ENCODE measurements at places on chromosomes 2 and 18.

- no peak for DNase-seq
Observed at GRCh38 chr2:74585406-74586185, 31.1 kb downstream of the DOK1 start.

DNA sequence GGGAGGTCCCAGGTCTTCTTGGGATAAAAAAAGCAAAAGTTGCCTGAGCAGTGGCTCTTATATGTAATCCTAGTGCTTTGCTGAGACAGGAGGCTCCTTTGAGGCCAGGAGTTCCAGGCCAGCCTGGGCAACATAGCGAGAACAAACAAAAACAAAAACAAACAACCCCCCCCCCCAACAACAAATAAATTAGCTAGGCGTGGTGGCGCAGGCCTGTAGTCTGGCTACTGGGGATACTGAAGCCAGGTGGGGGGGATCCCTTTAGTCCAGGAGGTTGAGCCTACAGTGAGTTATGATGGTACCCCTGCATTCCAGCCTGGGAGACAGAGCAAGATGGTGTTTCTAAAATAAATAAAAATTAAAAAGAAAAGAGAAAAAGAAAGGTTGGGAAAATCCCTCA is 5.4 kb downstream of the GAREM2 start:
- no peak for DNase-seq

DNA sequence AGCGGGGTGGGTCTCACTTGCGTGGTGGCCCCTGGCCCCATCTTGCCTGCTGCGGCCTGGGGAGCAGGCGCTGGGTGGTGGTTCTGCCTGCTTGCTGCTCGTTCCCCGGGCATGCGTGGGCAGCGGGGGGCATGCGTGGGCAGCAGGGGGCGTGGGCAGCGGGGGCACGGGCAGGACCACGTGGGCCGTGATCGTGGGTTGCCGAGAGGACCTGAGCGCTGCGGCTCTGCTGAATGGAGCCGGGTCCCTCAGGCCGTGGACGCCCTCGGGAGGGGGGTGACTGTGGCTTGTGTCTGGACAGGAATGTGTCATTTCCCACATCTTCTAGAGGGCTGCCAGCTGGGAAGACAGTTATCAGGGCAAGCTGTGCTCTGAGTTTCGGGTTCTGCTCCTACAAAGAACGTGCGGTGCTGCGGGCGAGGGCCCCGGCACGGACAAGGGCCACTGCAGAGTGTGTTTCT is 8.3 kb upstream of the GAL3ST2 start:
- no peak for DNase-seq

- DNase-seq, result no peak
Observed at GRCh38 chr18:8957731-8958130, 144.8 kb upstream of the NDUFV2 start.

DNA sequence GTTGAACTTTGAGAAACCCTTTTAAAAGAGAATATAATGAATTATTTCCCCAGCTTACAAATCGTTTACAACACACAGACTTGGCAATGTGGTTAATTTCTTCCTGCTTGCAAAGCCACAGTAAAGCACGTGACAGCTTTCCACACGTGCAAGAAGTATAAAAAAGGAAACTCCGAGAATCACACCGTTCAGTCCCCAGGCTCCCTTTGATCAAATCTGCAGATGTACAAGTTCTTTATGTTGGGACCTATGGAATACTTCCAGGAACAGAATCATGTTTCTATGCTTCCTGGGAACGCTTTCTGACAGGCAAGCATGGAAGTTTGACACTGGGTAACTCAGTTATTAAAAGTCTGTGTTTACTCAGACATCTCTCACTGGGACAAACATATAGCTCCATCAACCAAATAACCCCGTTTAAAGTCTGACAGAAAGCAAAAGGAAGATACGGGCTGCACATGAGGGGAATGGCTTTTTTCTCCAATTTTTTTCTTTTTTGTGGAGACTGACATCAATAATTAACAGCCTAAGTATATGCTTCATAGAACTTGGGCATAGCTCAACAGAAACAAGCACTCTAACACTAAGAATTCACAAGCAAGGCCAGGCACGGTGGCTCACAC is 134.8 kb downstream of the EIPR1 start:
- no peak for DNase-seq

- no peak for DNase-seq
Observed at GRCh38 chr2:981258-981657, 30.6 kb downstream of the SNTG2 start.

DNA sequence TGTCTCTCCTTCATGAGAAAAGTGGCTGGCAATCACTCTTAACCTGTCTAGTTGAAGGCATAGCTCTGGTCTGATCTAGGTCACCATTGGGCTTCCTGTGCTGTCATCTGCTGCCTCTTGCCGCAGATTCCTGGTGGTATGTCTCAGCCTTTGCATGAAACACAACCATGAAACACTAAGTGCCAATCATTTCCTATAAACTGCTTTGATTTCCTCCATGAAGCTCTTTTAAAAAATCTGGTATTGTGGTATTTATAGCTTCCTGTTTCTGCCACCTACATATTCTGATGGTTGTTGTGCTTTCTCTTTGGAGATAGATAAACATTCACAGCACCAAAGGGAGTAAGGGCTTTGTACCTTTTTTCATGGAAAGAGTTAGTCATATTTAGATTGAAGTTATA is 120.0 kb upstream of the EPC2 start:
- no peak for DNase-seq

GRCh38 chr2:111155610-111156009 is 34.9 kb downstream of the BCL2L11 start:
- DNase-seq, result no peak

GRCh38 chr18:6405237-6406074 is 9.3 kb downstream of the L3MBTL4 start:
- DNase-seq, result no peak

GRCh38 chr2:196096982-196097745 is 28.5 kb upstream of the DNAH7 start:
- DNase-seq, result no peak

DNA sequence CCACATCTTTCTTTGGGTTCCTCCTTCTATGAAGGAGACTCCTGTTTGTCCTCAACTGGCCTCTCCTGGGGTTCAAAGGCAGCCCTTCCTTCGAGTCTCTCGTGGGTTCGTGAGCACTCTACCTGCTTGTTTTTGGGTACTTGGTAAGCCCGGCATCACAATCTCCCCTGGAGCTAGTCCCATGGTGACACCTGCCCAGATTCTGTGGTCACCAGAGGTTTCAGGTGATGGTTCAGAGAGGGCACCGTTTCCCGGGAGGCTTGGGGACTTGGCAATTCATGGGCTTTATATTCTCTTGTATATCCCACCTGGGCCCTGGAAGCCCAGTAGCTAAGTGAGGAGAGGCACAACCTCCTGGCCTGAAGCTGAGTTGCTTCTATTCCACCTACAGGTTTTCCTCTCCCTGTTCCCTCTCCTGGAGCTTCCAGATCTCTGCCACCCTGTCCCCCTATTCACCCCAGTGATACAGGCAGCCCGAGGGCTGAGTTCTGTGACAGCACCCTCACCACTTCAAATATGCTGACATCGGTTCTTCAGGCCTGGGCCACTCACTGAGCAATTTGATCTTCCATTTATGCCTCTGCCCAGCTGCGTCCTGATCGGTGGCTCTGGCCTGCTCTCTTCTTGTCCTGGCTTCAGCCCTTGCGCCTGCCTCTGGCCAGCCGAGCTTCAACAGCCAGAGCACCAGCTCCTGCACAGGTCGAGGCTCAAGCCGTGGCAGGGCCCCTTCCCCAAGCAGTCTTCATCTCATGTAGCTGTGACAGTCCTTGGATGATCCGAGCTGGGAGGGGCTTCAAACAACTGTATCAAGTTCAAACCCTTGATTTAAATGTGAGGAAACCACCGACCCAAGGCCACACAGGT is 91.5 kb downstream of the MSH2 start:
- DNase-seq, result no peak

- no peak for DNase-seq
Observed at GRCh38 chr2:182980115-182980514, 58.1 kb downstream of the NCKAP1 start.

GRCh38 chr2:99765731-99766318 is 276.0 kb upstream of the REV1 start:
- DNase-seq, result no peak

DNA sequence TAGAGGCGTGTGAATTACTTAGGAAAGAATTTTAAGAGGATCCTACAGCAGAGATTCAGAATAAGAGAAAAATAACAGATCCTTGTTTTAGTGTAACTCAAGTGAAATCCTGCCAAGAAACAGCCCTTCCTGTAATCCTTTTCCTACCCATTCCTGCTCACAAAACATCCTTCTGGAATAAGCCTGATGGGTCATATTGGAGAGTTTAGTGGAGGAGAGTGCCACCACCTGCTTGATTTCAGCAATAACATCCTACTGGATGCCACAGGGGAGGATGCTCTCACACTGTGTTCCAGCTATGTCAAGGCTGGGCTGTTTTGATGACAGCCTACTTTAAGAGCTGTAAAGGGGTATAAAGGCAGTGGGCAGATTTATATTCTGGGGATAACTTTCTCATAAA is 54.8 kb upstream of the CCDC178 start:
- DNase-seq, result no peak

DNA sequence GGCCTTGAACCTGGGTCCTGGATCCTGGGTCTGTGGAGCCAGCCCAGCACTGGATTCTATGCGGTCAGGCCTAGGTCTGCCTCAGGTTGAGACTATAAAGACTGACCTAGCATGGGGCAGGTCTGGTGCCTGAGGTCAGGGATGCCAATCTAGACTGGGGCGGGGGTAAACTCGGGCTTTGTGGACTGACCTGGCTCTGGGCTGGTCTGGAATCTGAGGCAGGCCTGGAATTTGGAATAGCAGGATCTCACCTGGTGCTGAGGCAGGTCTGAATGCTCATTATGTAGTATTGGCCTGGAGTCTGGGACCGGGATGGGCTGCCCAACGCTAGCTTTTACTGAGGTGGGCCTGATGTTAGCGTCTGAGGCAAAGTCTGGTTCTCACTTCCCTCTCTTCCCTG is 256.0 kb downstream of the KIAA1328 start:
- no peak for DNase-seq

- no peak for DNase-seq
Observed at GRCh38 chr2:127570282-127571250, 35.1 kb downstream of the MYO7B start.

- DNase-seq, result no peak
Observed at GRCh38 chr2:120546048-120546864, 189.4 kb upstream of the GLI2 start.

- DNase-seq, result peak; percentile 81
Observed at GRCh38 chr2:218367415-218368149, 10.9 kb downstream of the CATIP start.

- no peak for DNase-seq
Observed at GRCh38 chr2:30987566-30987965, 150.7 kb downstream of the GALNT14 start.

GRCh38 chr2:3738454-3738853 is 35.1 kb downstream of the DCDC2C start:
- no peak for DNase-seq

GRCh38 chr2:20491739-20492531 is 45.1 kb downstream of the RHOB start:
- no peak for DNase-seq

DNA sequence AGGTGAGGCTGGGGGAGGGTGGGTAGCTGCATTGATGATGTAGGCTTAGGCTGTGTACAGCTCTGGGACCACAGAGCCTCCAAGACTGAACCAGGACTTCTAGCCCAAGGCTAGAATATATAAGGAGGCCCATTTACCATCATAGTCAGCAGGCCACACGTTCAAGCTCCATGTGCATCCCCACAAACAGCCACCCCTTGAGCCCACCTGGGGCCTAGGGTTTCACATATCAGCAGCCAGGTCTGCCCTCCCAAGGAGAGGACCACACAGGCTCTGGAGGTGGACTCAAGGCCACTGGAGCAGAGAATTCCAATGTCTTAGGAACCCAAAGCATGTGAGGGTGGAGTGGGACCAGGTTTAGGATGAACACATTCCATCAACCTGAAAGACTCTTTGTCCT is 230.5 kb downstream of the TTC32 start:
- DNase-seq, result no peak

- DNase-seq, result peak; percentile 31
Observed at GRCh38 chr18:79479116-79479760, 83.5 kb downstream of the NFATC1 start.

DNA sequence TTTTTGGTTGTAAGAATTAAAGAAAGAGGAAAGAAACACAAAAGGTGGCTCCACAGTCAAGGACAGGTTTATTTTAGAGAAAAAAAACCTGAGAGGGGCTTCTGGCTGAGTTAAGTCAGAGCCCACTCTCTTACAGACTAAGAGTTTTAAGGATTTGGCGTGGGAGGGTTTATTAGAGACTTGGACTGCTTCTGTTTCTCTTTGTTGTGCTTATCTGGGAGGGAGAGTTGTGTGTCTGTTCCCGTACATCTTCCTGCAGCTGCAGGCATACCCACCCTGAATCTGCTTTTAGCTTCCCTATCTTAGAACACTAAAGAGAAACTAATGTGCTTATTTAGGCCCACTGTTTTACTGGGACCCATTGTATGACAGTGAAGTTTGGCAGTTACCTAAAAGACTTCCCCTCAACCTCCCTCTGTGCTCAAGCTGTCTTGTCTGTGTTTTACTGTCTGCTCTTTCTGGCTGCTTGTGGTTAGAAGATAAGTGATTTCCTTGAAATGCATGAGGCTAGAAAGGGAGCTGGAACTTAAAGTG is 2.7 kb downstream of the RSAD2 start:
- no peak for DNase-seq

- DNase-seq, result no peak
Observed at GRCh38 chr2:46353509-46353908, 56.3 kb downstream of the EPAS1 start.

GRCh38 chr2:140187086-140187485 is 1406.9 kb upstream of the NXPH2 start:
- no peak for DNase-seq

GRCh38 chr2:175750195-175750594 is 251.9 kb downstream of the LNPK start:
- DNase-seq, result no peak

- DNase-seq, result no peak
Observed at GRCh38 chr2:185127412-185127811, 529.1 kb downstream of the ZNF804A start.

- no peak for DNase-seq
Observed at GRCh38 chr18:79139206-79139605, 70.0 kb downstream of the ATP9B start.

DNA sequence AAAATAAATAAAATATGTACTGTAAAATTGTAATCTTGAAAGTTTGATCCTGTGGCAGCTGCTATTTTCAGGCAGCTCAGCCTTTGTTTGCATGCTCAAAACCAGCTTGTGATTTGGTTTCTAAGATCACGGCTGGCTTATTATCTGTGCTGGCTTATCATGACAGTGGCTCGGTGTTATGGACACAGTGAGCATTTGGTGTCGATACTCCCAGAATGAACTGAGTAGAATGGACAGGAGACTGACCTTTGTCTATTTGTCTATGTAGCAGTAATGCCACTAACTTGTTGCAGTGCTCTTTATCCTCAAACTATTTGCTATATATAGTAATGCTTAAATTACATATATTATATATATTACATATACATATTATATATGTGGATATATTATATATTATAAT is 58.8 kb downstream of the NEDD4L start:
- no peak for DNase-seq

GRCh38 chr2:1308678-1309077 is 104.6 kb upstream of the TPO start:
- no peak for DNase-seq

- DNase-seq, result no peak
Observed at GRCh38 chr2:100891906-100892642, 72.1 kb downstream of the NPAS2 start.
